ENCODE measurements at places on chromosomes 3 and 15.

- no peak for DNase-seq
These were observed 25.0 kb upstream of the LOXL1 start for GRCh38 chr15:73901126-73901810.

DNA sequence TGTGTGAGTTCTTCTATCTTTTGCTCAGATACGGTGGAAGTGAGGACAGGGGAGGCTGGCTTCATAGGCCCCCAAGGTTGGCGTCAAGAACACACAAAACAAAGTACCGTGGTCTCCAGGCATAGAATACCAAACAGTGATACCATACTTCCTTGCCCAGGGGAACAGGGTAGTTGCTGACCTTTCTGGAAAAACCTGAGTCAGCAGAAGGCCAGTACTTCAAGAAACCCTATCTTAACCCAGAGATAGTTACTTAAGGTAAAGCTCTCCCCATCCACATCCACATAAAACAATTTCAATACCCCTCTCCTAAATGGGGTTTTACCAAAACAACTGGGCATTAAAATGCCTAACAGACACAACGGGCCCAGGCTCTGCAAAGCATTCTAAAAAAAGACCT, 29.6 kb upstream of the RPS17 start:
- DNase-seq, result no peak

GRCh38 chr3:154345422-154346122, 21.3 kb upstream of the DHX36 start:
- no peak for DNase-seq

DNA sequence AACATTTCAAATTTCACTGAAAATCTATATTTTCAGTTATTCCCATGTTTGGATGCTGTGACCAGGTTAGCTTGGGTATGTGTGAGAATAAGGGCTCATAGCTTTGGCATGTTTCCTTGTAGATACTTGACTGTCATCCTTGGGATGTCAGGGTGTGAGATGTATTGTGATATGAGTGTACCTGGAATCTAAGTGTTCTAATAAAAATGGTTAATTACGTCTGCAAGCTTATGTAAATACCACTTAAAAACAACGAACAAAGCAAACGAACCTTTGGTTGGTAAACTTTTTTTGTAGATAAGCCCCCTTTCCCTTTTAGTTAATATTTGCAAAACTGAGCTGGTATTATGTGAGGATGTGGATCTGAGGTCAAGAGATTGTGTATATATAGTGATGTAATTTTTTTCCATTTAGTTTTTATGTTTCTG, 63.5 kb downstream of the FNDC3B start:
- no peak for DNase-seq

DNA sequence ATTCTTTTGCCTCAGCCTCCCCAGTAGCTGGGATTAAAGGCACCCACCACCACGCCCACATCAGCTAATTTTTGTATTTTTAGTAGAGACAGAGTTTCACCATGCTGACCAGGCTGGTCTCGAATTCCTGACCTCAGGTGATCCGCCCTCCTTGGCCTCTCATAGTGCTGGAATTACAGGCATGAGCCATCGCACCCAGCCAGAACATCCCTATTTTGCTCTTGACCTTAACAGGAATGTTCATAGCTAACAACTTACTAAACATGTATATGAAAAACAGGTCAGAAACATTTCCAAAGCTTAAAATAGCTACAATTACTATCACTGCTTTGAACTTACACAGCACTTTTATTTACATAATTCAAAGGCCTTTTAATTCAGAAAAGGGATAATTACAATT, 33.7 kb downstream of the UQCC5 start:
- DNase-seq, result no peak

DNA sequence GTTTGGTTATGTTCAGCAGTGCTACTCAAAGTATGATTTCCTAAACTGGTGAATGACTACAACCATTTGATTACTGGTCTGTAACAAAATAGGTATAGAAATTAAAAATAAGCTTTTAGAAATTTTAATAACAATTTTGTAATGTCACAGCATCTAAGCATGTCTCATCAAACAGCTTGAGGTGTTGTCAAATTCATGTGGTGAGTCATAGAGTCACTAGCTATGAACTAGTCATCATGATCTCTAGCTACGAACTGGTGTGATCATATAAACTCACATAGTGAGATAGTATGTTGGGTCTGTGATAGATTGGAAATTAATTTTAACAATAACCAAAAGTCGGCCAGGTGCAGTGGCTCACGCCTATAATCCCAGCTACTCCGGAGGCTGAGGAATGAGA, 213.9 kb upstream of the RBMS3 start:
- DNase-seq, result no peak

GRCh38 chr15:50751394-50751793, 14.1 kb downstream of the SPPL2A start:
- DNase-seq, result no peak

DNA sequence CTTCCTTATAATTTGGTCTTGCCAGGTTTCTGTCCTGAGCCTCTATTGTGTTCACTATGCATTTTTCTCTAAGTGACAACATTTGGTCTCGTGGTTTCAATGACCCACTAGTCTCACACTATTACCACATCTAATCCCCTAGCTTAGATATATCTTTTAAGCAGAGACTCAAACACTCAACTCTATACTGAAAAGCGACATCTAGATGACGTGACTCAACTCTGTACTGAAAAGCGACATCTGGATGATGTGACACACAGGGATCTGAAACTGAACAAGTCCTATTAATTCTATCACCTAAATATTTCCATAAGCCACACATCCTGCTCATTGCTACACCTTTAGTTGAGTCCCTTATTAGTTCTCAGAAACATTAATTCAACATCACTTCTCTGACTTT, 141.7 kb upstream of the MBNL1 start:
- DNase-seq, result no peak

DNA sequence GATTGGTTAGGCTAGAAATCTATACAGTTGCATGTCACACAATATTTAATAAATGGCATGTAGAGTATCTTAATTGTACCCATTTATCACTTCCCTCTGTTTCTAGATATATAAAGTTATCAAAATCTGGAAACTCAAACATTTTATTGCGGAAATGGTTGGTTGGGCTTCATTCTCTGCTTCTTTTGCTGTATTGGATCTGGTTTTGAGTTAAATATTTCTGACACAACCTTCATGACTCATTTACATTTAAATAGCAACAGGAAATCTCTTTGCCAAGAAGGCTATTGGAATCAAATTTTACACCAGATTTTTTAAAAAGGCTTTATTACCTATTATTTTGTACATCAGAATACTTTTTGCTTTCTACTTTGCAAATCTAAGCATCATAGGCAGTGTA, 153.8 kb downstream of the EBLN2 start:
- no peak for DNase-seq

Measured in mesendoderm (in vitro differentiated cells).